Kidney tubule cell (primary cell): ENCODE measurements at places on chromosomes 11 and 22.
A peak's percentile ranks its signal among the peaks of the same experiment; 100 is the strongest.

DNA sequence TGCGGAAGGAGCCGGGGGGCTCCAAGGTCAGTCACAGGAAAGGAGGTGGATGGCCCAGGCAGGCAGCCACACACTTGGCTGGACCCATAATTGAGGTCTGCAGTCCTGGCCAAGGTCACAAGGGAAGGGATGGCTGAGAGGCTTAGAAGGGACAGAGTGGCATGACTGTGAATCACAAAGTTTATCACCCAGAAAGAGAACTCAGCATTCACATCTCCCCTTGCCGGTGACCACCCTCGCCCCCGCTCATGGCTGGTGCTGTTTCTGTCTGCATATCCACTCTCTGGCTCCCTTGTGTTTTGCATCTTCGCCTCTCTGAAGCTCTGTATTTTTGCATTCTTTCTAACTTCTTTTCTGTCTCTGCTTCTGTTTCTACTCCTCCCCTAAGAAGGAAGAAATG is 117.5 kb downstream of the FEZ1 start:
- DNase-seq = no peak

- DNase-seq = peak; percentile 47
These were observed 573 bp downstream of the PPFIA1 start for GRCh38 chr11:70270877-70271648.

DNA sequence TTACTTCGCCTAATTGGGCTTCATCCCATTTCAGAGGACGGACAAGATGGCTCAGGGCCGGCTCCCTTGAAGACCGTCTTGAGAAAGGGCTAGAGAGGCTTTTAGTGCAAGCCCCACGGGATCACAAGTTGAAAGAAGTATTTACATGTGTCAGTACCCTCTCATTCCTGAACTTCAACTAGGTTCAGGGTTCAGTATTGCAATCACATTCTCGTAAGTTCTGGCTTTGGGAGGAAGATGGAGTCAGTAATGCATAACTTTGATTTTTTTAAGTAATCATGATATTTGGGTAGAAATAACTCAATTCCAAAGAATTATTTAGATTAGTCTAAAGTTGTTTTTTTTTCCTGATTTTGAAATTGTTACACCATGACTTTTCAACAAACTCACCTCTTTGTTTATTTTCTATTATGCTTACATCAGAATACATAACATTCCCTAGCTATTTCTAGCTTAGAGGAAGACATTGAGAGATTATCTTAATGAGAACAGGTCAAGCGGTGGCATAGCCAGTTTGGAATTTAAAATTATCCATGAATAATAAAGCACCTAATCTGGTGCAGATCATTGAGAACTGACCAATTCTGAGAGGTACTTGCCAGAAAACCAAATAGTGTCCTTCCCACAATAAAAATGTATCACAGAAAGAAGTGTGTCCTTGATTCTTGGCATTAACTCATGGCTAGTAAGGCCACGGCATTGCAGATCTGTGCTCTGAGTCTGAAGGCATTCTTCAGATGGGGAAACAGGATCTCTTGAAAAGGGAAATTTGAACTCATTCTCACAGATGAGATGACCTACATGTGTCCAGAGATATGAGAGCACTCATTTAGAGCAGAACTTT is 92.1 kb upstream of the BLID start:
- no peak for DNase-seq

DNA sequence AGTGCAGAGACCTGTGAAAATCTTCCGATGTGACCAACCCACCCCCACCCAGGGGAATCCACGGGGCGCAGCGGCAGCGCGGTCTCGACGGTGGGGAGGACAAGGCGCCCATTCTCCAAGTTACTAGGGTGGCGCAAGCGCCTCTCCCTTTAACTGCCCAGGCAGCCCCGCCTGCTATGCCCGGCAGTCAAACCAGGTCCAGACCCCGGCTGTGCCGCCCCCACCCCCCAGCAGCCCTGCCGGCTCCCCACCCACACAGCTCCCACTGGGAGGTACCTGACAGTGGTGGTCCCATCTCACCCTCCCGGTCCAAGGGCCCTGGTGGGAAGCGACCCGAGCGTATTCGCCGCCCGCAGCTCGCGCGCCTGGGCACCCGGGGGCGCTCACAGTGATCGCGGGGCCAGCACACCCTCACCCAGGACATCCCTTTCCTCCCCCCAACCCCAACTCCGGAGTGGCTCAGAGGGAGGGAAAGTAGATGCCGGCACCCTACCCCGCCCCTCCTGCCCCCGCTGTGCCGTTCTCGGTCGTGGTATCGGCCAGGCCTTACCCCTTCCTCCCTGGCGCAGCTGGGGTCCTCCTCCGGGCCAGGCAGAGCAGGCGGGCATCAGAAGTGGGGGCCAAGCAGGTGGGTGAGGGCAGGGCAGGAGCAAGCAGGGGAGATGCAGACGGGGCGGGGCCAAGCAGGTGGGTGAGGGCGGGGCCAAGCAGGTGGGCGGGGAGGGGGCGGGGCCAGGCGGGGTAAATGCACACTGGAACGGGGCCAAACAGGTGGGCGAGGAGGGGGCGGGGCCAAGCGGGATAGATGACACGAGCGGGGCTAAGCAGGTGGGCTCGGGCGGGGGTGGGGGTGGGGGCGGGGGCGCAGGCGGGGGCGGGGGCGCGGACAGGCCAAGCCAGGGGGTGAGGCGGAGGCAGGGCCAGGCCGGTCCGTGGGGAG is at the start of gene TRPM5:
Gene TRPM5 (minus strand): TSS at position 634 of the 940 bp plus-strand sequence. CDS start 21,478 bp downstream, outside the sequence.
- peak; percentile 5 for DNase-seq

GRCh38 chr11:127528297-127528696 is 527.7 kb upstream of the KIRREL3 start:
- DNase-seq = no peak

DNA sequence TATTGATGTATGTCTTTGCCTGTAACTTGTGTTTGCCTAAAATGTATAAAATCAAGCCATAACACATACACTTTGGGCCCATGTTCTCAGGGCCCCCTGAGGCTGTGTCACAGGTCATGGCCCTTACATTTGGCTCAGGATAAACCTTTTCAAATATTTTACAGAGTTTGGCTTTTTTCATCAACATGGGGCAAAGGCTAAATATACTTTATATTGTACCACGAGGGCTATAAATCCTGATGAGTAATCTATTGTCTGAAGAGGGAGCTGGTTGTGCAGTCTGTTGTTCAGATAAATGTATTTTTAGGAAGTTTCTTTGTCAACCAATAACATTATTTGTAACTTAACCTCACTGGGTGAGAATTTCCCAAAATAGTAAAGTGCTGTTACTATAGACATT is 404.6 kb upstream of the DDI1 start:
- DNase-seq = no peak

DNA sequence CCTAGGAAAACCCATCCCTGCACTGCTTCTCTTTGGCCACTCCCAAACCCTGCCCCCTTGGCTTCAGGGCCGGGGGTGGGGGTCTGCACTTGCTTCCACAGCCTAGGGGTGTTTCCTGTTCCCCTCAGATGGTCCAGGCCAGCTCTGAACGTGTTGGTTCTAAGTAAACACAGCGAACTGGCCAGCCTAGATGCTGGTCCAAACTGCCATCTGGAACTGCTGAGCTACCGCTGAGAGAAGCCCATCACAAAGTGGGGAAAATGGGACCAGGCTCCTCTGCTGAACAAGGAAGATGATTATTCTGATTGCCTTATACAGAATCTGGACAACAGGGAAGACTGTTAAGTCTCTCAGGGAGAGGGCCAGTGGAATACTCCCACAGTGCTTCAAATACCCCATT is 23.5 kb upstream of the YPEL1 start:
- no peak for DNase-seq

- peak; percentile 52 for DNase-seq
These were observed 27.3 kb downstream of the CECR2 start for GRCh38 chr22:17396516-17396915.
